Activated CD4-positive, CD25-positive, alpha-beta regulatory T cell treated with anti-CD3 and anti-CD28 coated beads, Interleukin-2, amount 50 U/mL, for 24 hours (primary cell): ENCODE measurements at places on chromosomes 11 and 22.

- no peak for ATAC-seq
These were observed 78.8 kb downstream of the ST3GAL4 start for GRCh38 chr11:126433989-126434949.

DNA sequence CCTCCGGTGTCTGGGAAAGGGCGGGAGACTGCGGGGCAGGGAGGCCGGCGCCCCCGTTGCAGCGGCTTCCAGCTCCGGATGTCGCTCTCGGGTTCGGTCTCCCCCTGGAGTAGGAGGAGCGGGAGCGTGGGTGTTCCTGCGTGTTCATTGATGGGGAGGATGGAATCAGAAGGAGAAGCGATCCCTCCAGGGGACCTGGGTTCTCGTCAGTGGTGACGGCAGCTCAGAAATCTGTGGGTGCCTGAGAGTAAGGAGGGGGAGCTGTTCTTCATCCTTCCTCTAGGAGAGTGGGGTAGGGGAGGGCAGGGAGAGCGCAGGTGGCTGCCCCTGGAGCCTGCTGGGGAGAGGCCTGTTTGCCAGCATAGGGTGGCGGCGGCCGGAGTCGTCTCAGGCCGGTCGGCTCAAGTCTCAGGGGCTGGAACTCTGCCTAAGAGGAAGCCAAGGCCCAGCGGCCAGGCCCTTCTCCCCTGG, 1.1 kb downstream of the UBASH3B start:
- peak; percentile 34 for ATAC-seq

- ATAC-seq = no peak
These were observed 96.5 kb downstream of the EXT2 start for GRCh38 chr11:44192017-44192385.

- no peak for ATAC-seq
These were observed 77.4 kb upstream of the CRYBB3 start for GRCh38 chr22:25122136-25122764.

- no peak for ATAC-seq
These were observed 10.9 kb downstream of the SRPRA start for GRCh38 chr11:126257764-126258163.

- no peak for ATAC-seq
These were observed 84.1 kb downstream of the PDE3B start for GRCh38 chr11:14727746-14728145.

DNA sequence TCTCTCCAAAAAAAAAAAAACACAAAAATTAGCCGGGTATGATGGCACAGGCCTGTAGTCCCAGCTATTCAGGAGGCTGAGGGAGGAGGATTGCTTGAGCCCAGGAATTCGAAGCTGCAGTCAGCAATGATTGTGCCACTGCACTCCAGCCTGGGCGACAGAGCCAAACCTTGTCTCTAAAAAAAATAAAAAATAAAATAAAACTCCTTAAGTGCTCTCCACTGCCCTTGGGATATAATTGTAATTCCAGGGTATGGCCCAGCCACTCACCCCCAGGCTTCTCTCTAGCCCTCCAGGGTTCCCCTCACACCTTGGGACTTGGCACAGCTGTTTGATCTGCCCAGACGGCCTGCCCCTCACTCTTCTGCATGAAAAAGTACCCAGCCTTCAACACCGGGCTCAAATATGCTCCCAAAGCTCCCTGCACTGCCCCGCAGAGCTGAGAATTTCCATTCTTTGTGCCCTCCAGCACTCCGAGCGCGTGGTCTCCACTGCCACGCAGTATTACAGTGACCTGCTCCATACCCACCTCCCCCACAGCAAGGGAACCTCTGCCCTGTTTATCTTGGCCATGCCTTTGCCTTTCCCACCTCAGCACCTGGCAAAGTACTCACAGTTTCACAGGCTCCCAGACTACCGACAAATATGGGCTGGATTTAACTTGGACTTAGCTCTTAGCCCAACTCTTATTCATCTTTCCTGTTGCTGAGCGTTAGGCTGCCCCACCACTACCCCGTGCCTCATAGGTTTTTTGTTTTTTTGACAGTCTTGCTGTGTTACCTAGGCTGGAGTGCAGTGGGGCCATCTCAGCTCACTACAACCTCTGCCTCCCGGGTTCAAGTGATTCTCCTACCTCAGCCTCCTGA, 7.6 kb upstream of the FTH1 start:
- ATAC-seq = no peak

DNA sequence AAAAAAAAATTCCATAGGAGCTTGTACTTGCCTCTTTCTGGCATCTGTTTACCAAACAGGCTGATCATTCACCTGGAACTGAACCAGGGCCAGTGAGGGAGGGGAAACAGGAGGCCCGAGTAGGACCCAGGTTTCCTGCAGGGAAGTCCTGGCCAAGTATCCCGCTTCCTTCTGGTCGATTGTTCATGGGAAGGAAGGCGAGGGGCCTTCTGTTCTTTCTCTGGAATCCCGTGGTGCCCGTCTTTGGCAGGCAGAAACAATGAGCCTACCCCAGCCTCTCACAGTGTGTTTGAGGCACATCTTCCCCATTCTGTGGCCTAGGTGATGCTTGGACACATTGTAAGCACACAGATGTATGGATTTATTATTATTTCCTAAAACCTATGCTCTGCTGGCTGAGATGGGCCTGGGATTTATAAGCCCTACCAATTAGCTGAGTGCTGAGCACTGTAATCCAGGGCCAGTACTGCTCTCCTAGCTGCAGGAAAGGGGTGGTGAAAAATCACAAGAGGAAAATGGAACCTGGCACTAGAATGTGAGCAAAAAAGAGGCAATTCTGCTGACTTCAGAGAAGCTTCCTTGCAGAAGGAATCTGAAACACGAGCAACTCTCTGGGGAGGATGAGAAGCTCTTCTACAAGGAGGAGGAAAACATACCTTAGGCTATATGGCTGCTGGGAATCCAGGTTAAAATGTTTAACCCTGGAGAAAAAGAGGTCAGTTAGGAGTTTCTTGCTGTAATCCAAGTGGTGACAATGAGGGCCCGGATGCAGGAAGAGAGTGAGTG, 53.5 kb downstream of the PRR5L start:
- no peak for ATAC-seq

DNA sequence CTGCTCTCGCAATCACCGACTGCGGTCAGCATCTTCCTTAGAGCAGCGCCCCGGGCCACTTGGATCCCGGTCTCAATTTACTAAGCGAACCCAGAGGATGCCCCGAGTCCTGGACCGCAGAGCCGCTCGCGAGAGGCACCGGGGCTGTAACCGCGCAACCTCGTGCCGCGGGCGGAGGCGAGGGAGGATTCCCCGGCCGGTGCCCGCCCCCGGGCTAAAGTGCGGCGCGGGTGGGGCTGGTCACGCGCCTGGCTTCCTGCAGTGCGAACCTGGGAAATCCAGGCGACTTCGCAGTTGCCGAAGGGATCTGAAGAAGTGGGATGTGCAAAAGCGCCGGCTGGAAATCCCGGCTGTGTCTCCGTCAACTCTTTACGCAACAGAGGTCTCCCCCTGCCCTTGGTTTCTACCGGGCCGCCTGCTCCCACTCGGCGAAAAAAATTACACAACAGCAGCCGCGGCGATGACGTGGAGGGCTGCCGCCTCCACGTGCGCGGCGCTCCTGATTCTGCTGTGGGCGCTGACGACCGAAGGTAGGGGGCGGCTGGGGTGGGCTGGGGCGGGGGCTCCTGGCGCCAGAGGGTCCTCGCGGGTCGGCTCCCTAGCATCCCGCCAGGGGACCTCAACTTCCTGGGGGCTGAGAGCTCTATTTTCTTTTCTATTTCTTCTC, at the start of gene NCR3LG1:
Gene NCR3LG1, plus strand, starts transcription at position 291 of the 667 bp plus-strand sequence. Its CDS starts 170 bp downstream, at position 461.
- ATAC-seq = peak; percentile 52

DNA sequence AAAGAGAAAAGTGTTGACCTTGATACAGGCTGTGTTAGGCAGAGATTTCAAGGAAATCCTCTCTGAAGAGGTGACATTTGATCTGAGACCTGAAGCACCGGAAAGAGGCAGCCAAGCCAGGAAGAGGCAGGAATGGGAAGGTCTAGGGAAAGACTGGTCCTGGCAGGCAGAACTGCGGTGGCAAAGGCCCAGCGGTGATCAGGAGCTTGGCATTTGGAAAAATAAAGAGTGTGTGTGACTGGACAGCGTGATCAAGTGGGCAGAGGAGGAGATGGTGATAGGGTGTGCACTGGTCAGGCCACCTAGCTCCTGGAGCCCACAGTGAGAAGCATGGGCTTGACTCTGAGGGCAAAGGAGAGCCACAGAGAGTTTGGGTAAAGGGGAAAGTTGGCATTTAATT, 27.2 kb upstream of the GAB4 start:
- ATAC-seq = no peak

DNA sequence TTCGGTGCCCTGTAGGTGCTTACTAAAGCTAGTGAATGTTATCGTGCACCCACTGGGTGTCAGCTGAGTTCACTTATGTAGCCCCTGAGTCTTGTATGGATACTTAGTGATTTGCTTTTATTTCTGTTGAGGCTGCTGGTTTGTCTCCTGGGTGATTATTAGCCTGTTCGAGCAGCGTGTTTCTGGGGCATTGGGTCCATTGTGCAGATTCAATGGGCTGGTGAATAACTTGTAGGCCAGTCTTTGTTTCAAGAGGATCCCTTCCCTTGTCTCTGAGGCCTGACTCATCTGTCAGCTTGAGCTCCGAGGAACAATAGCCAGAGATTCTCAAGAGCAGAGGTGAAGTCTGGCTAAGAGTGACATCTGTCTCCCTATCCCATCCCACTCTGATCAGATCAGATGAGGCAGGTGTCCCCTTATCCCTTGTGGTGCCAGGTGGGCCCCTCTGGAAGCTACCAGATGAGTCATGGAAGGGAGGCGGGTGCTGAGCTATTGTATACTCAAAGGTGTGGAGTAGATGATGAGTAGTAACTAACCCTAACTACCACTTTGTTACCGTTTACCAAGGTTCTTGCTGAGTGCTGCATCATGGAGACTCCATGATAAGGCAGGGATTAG, 3.7 kb downstream of the MIAT start:
- no peak for ATAC-seq

DNA sequence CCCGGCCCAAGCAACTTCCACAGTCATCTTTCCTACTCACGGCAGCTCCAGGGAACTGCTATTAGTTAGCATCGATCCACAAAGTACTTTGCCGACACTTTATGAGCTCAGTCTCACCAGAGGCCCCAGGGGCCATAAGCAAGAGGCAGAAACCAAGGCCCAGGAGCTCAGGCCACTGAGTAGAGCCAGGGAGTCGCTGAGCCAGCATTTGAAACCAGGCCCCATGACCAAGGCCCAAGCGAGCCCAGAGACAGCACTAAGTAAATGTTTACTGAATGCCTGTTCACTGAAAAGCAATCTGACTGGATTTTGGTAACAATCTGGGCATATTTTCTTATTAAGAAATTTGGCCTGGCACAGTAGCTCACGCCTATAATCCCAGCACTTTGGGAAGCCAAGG, 43.3 kb downstream of the ARRB1 start:
- ATAC-seq = no peak

- ATAC-seq = no peak
These were observed 57.8 kb upstream of the TTC12 start for GRCh38 chr11:113256431-113257202.

DNA sequence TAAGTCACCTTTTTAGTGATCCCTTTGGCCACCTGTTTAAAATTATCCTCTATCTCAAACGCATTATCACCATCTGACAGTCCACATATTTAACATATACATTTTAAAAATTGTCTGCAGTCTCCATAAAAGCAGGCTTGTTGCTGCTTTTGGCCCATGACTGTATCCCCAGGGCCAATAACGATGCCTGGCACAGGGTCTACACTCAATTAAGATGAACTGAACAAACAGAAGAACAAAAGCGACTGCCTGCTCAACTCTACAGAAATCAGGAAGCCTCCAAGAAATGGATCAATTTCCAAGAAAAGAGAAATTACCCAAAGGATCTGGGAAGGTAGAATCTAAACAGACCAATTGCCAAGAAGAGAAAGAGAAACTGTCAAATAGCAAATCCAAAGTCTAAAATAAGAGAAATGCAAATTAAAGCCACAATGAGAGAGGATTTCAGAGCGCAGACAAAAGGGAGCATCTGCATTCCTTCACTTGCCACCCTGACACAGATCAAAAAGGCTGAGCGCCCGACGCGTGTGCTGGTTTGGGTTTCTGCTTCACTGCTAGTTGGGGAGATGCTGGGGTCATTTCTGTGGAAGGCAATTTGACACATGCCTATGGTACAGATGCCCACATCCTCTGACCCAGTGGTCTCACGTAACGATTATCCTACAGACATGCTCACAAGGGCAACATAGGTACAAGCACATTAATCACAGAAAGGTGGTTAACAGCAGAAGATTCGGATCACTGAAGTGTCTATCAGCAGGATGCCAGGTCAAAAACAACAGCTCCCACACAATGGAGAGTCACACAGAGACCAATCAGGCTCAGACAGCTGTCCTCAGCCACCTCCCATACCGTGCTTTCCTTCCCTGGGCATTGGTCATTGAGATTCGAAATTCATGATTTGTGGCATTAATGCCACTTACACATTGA, 55.9 kb downstream of the SHISAL1 start:
- no peak for ATAC-seq

DNA sequence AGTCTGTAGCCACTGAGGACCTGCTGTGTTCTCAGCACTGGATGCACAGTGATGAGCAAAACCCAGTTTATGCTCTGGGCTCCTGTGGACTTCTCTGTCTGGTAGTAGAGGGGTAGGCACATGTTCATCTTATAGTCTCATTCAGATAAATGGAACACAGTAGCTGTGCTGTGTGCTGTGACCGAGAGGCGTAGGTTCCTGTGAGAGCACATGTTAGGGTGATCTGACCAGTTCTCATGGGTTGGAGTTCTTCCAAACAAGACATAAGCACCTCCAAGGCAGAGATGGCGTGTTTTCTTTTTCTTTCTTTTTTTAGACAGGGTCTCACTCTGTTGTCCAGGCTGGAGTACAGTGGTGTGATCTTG, 154.8 kb upstream of the RASSF10 start:
- no peak for ATAC-seq

- no peak for ATAC-seq
These were observed 90.8 kb downstream of the LUZP2 start for GRCh38 chr11:24587635-24588034.

DNA sequence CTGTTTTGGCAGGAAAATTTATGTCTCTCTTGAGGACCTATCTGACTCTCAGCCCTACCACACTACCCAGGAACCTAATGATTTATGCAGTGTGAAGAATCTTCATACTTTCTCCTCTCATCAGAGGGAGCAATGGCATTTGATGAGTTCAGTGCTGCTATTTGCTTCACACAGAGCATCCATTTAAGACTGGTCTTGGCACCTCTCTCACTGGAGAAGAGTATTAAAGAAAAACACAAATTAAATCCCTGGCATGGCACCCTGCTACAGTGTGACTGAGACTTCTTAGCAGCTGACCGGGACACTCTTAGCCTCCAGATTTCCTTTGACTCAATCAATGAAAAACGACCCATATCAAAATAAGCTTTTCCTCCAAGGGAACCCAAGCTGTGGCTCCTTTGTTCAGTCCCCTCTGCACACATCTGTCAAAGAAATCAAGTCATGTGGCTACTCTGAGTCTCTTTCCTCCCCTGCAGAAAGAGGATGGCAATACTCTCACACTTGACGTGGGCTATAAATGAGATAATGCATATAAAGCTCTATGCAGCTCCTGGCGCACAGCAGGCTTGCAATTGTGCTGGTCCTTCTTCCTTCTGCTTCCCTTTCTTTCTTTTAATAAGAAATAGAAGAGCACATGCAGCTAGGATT, 186.1 kb upstream of the E2F8 start:
- ATAC-seq = no peak

- ATAC-seq = no peak
These were observed 373.0 kb upstream of the LARGE1 start for GRCh38 chr22:34293324-34293723.
